ENCODE measurements at places on chromosomes 7 and 10.

DNA sequence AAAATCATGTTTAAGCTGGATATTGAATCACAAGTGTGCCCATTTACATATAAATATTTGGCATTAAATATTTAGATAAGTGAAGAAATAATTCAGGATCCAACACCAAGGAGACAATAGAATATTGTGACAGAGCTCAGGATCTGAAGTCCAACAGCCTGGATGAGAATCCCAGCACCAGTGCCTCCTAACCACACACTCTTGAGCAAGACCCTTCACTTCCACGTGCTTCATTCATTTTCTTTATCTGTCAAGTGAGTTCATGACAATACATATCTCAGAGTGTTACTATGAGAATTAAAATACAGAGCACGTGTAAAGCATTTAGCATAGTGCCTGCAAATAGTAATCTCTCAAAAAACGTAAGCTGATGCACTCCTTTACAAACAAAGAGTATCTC, 78.4 kb upstream of the IKZF1 start:
- DNase-seq, result no peak

DNA sequence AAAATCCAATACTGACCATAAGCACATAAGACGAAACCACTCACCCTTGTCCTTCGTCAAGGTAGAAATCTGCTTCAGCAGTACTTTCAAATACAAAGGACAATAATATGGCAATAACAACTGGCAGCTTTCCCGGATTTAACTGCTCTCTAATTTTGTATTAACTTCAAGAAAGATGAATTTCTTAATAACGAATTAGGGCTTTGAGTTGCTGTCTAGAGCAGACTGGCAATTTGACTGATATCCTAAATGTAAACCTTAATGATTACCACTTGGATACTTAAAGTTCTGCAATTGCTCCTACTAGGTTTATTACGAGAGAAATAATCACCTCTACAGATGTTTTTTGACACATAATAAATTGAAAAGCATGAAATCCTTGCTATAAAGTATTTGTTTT, 418.7 kb downstream of the MAGI2 start:
- DNase-seq, result no peak

DNA sequence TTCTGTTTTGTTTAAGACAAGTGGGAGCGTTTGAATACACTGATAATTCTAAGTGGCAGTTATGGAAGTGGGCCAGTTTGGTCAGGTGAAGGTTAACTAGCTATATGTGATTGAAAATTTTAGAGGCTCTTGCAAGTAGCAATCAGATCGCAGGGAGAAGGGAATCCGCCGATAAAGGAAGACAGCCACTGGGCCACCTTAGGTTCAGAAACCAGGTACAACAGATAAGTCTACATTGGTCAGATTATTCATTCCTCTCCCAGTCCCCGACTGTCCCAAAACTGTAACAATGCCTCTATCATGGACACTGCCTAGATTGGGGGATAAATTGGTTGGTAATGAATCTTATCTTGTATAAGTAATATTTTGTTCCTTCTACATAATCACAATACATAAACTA, 8.9 kb downstream of the ANK3 start:
- no peak for DNase-seq

- DNase-seq, result peak; percentile 27
These were observed 95.7 kb downstream of the DNAJB6 start for GRCh38 chr7:157432541-157432956.

- DNase-seq, result no peak
These were observed 11.4 kb downstream of the XPNPEP1 start for GRCh38 chr10:109911903-109912302.

- DNase-seq, result peak; percentile 71
These were observed 1.0 kb downstream of the CDK6 start for GRCh38 chr7:92835261-92835850.

GRCh38 chr10:32891261-32891660, 66.8 kb downstream of the ITGB1 start:
- DNase-seq, result no peak

DNA sequence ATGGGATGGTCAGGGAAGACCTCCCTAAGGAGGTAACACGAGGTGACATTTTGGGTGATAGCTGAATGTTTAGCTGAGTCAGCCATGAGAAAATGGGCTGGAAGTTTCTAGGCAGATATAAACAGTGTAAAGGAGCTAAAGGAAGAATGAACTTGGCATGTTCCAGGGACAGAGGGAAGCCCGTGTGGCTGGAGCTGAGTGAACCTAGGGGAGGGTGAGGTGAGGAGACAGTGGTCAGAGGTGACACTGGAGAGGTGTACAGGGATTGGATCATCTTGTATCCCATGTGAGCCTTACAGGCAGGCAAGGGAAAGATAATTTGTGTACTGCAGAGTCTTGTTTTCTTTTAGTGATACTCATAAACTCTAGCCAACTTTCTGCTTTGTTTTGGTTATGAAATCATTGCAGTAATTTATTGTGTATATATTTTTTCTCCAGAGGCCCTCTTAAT, 1.8 kb downstream of the STARD3NL start:
- DNase-seq, result no peak

GRCh38 chr10:73044378-73045285, 52.0 kb downstream of the P4HA1 start:
- DNase-seq, result no peak

DNA sequence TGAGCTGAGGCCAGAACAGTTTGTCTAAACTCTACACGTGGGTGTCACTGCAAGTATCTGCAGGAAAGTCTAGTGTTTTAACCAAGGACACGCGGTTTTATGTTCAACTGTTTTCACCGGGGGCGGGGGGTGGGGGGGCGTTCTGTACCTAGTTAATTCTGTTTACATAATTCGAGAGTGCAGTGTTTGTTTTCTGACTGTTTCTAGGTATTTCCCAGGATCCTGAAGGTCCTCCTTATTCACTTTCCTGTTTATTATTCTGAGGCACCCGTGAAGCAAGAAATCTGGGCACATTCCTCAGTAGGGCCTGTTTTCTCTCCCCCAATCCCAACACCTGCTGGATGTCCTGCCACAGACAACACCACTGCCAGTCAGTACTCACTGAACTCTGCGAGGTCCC, 7.6 kb downstream of the LOXL4 start:
- no peak for DNase-seq

- no peak for DNase-seq
These were observed 139.4 kb downstream of the GNAT3 start for GRCh38 chr7:80372415-80372814.

GRCh38 chr10:29618341-29619171, 16.2 kb downstream of the SVIL start:
- no peak for DNase-seq

DNA sequence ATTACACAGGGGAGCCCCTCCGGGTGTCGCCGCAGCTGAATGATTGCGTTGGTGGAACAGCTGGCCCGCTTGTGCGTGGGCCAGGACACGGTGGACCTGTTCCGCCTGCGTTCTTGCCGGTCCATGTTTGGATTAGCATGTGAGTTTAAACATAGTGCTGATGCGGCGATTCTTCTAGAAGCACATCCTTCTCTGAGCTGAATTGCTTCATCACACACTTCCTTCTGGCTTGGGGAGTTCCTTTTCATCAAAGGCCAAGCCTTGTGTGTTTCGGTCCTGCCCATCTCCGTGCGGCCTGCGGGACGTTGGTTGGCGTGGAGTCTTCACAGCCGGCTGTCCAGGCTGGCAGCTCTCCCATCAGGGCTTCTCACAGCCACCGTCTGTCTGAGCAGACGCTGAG, 45.5 kb upstream of the SLC29A4 start:
- DNase-seq, result no peak

DNA sequence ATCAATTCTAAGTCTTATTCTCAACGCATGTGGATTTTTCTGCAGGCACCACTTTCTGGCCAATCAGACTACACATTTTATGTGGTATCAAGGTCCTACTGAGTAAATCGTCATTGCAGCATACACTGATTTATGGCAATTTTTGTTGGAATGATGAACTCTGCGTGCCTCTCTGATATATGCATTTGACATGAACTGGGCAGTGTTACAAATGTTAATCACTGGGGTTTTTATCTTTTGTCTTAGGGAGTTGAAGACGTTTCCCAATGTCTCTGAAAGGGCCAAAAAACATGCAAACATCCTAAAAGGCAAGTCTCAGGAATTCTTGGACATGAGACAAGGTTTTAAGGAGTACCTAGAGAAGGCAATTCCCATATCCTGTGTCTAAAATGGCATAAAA, 809.5 kb upstream of the CELF2 start:
- no peak for DNase-seq

All from activated CD4-positive, alpha-beta T cell treated with anti-CD3 and anti-CD28 coated beads for 48 hours (primary cell).